KG1 (cell line): ENCODE measurements at places on chromosomes 5 and 9.

GRCh38 chr9:137070906-137071275, 534 bp upstream of the SAPCD2 start:
- no peak for DNase-seq

DNA sequence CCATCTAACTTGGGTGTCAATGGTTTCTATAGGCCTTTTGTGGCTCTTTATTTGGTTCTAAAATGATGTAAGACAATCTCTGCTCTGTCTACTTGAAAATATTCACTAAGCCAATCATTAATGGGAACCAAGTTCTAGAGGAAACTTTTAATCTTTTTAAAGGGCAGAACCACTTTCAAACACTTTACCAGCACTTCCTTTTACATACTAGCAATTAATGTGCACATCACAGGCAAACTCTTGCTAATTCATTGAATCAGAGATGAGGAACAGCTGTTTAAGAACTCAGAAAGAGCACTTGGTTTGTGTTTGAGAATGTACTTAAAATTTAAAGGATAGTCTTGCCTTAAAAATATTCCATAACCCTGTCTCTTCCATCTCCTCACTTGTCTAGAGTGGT, 83.4 kb downstream of the PAPPA start:
- no peak for DNase-seq

DNA sequence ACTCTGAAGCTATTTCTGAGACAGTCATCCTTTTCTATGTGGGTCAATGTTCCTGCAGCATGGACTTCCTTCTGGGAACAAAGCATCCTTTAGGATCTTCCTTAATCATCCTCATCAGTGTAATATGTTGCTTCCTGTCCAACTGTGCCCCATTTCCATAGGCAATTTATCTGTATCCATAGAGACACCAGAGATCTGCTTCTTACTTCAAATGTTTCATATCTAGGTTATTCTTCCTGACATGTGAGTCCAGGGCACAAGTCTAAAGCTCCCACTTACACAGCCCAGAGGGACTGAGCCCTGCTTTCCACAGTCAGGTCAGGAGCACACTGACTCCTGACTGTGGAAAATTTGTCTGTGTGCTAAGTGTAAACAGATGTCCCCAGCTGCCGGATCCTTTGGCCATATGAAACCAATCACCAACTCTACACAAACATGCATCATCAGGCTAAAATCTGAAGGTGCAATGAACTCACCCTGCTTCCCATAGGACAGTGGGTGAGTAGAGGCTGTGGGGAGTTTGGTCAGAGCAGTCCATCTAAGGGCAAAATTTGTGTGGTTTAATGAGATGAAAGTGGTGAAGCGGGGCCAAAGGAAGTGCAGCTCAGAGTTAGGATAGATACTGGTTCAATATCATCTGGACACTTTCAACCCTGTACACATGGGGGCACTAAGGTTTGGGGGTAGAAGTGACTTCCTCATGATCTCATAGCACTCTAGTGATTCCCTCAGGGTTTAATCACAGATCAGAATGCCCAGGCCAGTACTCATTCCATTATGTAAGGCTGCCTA, 85.2 kb upstream of the TNC start:
- DNase-seq, result no peak

DNA sequence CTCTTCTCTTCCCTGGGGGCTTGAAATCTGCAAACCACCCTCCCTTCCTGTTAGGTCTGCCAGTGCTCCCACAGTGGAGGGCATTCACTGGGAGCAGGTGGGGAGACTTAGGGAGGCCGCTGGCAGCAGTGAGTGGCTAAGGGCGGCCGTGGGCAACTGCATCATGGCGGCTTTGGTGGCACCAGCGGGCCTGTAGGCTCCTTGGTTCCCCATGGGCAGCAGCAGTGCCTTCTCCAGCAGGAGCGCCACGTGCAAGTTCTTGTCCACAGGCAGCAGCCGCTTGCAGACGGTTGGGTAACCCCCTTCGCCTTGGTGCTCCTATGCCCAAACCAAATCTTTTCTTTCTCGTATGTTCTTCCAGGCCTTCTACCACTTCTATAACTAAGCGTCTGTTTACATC, 158.2 kb downstream of the SREK1 start:
- no peak for DNase-seq

DNA sequence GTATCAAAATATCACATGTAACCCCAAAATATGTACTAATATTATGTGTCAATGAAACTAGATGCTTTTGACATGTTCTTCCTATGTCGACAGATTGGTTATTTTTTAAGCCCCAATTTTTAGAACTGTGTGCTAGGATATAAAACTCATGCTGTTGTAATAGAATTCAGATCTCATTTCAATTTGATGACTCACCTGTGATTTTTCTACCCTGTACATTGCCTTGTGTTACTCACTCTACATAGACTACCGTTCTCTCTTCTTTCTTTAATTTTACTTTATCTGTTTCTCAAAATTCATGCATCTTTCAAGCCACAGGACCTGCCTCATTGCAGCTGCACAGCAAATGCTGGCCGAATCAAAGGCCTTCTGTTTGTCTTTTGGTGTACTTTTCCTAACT, 284.5 kb downstream of the MAT2B start:
- no peak for DNase-seq

DNA sequence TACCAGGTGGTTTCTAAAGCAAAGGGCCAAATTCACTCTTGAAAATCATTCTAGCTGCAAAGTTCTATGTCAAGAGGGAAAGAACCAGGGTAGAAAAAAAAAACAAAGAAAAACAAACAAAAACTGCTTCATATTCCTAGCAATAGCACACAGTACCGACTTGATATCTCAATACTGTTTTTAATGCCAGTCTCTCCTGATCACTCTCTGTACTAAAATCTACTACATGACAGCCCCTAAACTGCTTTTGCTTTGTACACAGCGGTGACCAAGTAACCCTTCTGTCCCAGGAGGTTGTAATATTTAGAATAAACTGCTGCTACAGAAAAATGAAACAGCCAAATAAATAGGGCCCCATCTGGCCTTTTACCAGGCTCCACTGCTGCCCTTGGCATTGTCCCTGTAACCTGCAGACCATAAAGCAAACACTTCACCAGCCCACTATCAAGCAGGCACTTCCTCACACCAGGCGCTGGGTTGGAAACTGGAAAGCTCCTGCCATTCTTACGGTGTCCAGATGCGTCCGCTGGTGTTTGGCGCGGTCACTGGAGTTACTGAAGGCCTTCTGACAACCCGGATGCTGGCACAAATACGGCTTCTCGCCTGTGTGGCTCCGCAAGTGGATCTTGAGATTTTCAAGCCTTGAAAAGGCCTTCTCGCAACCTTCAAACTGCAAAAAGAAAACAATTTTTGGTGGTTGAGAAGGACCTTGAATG, 363.2 kb downstream of the GLIS3 start:
- no peak for DNase-seq

- DNase-seq, result no peak
Measured at GRCh38 chr9:111676116-111676515, 14.7 kb downstream of the GNG10 start.

DNA sequence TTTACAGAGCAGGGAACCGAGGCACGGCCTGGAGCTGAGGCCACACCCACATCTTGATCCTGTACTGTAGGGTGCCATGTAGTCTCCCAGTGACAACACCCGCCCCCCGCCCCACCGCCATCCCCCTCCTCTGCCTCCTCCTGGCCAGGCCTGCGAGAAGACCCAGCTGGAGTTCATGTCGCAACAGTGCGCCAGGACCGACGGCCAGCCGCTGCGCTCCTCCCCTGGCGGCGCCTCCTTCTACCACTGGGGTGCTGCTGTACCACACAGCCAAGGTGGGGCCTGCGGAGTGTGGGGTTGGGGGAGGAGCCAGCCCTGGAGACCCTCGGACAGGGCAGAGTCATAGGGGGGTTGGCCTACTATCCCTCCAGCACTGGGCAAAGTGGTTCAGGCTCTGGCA, 14.5 kb downstream of the ADAMTS13 start:
- no peak for DNase-seq

GRCh38 chr9:73132034-73132776, 19.5 kb upstream of the ANXA1 start:
- DNase-seq, result peak; percentile 48

- no peak for DNase-seq
Measured at GRCh38 chr9:121349009-121349408, 21.0 kb downstream of the STOM start.
